ENCODE measurements at places on chromosomes 2 and 18.
A peak's percentile ranks its signal among the peaks of the same experiment; 100 is the strongest.

- no peak for DNase-seq
Observed at GRCh38 chr2:20064421-20064820, 13.0 kb upstream of the LAPTM4A start.

DNA sequence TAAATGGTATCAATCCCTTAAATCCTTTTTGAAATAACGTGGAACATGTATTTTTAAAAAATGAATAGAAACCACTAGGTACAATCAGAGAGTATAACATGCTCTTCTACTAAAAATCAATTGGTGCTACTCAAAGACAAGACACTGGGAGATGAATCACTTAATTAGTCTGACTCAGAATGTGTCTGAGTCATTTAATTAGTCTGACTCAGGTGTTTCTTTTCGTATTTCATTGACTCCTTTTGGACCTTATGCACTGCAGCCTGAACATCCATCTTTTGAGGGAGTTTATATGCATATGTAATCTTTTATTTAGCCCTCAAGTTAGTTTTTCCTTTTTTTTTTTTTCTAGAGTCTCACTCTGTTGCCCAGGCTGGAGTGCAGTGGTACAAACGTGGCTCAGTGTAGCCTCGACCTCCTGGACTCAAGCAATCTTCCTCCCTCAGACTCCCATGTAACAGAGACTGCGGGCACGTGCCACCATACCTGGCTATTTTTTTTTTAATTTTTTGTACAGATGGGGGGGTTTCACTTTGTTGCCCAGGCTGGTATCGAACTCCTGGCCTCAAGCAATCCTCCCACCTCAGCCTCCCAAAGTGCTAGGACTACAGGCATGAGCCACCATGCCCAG is 26.5 kb downstream of the PPP4R3B start:
- DNase-seq = no peak

GRCh38 chr18:24446953-24447538 is 13.4 kb upstream of the HRH4 start:
- no peak for DNase-seq

GRCh38 chr2:70090706-70091334 is 3.5 kb downstream of the PCBP1 start:
- no peak for DNase-seq

DNA sequence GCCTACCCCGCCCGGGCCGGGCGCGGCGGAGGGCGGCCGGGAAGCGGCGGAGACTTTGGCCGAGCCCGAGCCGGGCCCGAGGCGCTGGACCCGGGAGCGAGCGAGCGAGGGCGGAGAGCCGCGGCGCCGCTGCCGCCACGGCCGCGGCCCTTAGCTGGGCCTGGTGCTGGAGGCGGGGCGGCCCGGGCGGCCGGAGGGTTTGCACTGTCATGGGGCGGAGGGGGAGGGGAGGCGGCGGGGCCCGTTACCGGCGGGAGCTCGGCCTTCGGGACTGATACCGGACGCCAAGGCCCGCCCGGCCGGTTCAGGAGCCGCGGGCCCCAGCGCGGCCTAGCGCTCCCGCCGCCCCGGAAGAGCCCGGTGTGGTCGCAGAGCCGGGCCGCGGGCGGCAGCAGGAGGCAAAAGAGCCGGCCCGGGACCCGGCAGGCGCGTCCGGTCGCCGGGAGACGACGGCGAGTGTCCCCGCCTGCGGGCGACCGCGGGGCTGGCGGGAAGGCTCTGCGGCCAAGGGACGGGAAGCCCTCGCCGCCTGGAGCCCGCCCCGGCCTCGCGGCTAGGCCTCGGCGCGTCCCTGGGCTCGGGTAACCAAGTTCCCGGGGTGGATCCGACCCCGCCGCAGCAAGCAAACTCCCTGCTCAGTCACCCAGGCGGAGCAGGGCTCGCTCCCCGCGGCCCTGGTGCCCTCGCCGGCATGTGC is 697 bp downstream of the KCMF1 start:
- DNase-seq = peak; percentile 21
